ENCODE measurements at places on chromosomes 5 and 9. TPM values are rescaled to one million over a fixed set of nuclear protein-coding genes. Genes with fewer than 3 reads are reported as not detected.

DNA sequence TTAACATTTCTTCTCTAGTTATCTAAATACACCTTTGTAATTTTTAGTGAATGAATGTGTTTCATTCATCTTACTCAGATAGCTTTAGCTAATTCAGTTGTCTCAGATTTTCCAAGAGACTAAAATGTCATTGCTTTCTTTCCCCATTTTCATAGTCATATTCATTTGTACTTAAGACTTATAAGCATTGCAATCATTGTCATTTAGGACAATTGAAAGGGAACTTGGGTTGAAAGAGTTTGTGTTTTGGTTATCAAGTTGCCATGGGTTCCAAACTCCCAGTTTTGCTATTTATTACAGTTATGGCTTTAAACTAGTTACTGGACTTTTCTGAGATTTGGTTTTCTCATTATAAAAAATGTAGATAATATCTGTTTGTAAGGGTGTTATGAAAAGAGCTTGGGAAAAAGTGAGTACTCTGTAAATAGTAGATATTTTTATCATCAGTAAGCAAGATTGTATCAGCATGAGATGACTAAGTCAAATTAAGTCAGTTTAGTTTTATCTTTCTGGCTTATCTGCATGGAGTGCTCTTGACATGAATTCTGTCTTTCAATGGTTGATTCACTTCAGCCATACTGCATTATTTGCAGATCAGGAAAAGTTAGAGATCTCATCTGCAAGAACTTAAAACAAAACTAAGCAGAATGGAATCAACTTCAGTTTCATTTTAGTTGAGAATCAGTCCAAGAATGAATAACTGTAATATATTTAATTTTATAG, 107.5 kb downstream of the PBX3 start:
- no peak for DNase-seq

GRCh38 chr5:56279979-56280378, 46.8 kb upstream of the ANKRD55 start:
- no peak for DNase-seq

DNA sequence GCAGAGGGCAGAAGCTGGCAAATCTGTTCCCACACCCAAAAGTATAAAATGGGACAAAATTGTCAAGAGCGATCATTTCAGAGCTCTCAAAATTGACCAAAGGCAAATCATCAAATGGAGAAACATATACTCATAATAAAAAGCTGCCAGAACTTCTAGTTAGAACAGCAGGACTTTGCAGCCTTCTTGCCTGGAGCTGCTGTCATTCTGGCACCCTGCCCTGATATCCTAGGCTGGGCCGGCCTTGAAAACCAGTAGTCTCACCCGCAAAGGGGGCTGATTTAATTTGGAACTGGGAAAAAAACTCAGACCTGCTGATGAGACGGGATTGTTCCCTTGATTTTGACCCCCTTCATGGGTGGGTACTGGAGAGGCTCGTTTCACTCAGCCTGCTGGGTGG, 18.5 kb downstream of the OR2V1 start:
- DNase-seq, result no peak

Gene GRM6
- not detected for total RNA-seq

GRCh38 chr5:96432216-96433065, 607 bp downstream of the PCSK1 start:
- peak; percentile 80 for DNase-seq

GRCh38 chr9:17929506-17929905, 350.6 kb downstream of the SH3GL2 start:
- no peak for DNase-seq

DNA sequence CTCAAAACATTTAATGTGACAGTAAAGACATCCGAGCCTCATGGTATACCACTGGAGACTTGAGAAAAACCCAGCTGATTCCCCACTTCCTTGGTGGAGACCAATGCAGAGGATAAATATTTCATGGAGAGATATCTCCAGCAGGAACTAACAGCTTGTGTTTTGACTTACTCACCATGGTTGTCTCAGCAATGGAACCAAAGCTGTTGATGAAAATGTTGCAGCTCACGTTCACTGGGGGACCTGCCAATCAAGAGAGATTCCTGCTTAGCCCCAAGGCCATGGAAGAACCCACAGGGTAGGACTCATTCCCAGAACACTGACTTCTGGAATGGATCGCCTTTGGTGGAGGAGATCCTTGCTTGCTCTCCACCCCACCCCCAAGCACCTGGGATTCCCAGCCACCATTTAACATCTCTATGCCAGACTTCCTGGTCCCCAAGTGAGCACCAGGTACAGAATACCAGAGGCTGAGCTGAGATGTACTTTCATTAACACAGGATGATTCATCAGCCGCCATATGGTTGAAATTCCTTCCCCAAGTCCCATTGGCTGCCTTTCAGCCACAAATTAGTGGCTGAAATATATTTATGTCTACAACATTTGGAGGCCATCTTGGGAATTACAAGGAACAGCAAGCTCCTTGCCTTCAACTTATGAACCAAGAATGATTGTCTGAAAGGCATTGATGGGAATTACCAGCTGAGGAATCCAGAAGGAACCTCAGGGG, 37.9 kb downstream of the GLRA1 start:
- DNase-seq, result no peak

- DNase-seq, result peak; percentile 73
Measured at GRCh38 chr9:5442400-5443011, 4.8 kb upstream of the PLGRKT start.

- DNase-seq, result peak; percentile 67
Measured at GRCh38 chr5:135030123-135030955, 3.7 kb downstream of the PITX1 start.

DNA sequence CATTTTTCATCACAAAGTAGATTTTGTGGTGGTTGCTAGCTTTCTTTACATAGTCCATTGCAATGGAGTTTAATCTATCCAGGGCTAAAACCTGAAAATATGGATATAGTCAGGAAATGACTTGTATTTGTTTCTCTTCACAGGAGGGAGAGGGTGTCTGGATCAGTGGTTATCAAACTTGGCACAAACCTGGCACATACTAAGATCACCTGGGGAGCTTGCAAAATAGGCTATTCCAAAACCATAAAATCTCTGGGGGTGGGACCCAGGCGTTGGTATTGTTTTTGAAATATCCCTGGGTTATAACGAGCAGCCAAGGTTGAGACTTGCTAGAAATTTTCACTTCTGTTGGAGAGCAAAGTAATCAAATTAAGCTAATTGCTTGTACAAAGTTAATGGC, 179.9 kb downstream of the PCSK1 start:
- DNase-seq, result no peak

DNA sequence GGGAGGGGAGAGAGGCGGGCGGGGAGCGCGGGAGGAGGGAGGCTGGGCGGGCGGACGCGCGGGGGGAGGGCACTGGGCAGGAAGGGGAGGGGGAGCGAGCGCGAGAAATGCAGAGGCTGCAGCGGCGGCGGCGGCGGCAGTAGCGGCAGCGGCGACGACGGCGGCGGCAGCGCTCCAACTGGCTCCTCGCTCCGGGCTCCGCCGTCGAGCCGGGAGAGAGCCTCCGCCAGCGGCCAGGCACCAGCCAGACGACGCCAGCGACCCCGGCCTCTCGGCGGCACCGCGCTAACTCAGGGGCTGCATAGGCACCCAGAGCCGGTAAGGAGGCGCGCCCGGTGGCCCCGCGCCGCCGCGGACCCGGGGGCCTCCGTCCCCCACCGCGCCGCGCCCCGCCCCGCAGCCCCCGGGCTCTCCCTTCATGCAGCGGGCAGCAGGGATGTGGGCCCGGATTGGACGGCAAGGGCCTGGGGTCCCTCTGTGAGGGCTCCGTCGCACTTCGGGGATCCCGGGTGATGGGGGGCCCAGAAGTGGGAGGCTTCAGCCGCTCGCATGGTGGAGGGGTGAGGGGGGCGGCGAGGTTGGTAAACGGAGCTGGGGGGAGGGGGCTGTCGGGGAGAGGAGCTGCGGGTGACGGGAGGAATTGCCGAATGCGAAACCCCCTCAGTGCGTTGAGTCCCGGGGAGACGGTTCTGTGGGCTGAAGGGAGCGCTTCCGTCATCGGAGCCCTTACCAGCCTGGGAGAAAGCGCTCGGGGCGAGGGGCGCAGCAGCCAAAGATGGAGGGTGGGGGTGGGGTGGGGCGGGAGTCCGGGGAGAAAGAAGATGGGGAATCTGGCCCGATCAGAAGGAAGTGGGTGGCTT, at the start of gene BASP1:
Gene BASP1, plus strand, starts transcription at position 139 of the 860 bp plus-strand sequence. CDS start 57,586 bp downstream, outside the sequence.
- peak; percentile 88 for DNase-seq

- no peak for DNase-seq
Measured at GRCh38 chr9:106074006-106074405, 379.7 kb downstream of the TMEM38B start.

DNA sequence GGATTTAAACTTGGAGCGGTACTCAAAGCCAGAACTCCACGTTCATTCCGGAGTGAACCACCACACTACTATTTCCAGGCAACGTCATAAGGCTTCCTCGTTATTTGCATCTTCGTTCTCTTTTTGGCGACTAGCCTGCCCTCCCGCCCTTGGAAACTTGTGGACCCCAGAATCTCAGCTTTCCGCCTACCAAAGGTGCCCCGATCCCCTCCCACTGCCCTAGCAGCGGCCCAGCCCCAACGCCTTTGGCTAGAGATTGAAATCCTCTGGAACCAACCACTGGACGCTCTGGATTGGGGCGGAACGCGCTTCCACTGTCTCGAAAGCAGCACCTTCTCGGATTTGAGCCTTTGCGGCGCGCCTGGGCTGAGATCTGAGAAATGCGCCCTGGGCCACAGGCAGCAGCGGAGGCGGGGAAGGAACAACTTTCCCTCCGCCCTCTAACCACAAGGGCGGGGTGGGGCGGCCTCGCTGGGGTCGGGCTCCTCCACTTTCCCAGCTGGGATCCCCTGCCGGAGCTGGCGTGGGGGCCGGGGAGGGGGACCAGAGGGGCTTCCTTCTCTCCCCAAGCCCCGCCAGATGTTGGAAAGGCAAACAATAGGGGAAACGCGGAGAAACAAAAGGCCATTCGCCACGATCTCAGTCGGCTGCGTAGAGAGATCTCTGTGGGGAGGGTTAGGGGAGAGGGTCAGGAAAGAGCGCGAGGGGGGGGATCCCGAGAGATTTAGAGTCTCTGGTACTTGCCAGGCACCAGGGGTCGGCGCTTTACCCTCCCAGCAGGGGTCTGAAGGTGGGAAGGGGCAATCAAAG, 1.3 kb downstream of the MOB3B start:
- DNase-seq, result peak; percentile 93

Gene NEUROG1
- not detected for total RNA-seq

Gene CARD19
- 36.8 TPM for total RNA-seq

DNA sequence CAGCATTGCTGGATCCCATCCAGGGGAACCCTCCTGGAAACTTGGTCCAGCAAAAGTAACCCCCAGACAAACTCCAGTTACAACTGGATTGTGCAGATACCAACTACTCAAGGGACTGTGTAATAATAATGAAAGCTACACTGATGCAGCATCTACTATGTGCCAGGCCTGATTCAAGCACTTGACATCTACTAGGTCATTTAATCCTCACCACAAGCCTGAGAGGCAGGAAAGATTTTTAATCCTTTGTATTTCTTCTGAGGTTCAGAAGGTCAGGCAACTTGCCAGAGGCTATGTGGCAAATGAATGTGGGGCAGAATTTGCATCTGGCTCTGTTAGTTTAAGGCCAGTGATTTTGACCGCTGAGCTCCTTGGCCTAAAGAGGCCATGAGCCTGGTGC, 29.5 kb upstream of the FOXI1 start:
- no peak for DNase-seq

Gene FGFR4
- 145 TPM for total RNA-seq

GRCh38 chr9:113738893-113739604, 137.1 kb upstream of the ZNF618 start:
- peak; percentile 64 for DNase-seq

DNA sequence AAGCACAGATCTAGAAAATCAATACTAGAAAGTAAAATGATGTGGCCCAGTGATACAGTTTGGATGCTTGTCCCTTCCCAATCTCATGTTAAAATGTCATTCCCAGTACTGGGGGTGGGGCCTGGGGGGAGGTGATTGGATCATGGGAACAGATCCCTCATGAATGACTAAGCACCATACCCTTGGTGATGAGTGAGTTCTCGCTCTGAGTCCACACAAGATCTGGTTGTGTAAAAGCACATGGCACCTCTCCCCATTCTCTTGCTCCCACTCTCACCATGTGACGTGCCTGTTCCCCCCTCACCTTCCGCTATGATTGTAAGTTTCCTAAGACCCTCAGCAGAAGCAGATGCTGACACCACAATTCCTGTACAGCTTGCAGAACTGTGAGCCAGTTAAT, 234.2 kb upstream of the CDH6 start:
- no peak for DNase-seq

- no peak for DNase-seq
Measured at GRCh38 chr9:91191411-91192380, 170.0 kb downstream of the AUH start.

Gene PRR7
- total RNA-seq, result 9.7 TPM

GRCh38 chr5:119402081-119402480, 46.3 kb downstream of the TNFAIP8 start:
- peak; percentile 56 for DNase-seq

DNA sequence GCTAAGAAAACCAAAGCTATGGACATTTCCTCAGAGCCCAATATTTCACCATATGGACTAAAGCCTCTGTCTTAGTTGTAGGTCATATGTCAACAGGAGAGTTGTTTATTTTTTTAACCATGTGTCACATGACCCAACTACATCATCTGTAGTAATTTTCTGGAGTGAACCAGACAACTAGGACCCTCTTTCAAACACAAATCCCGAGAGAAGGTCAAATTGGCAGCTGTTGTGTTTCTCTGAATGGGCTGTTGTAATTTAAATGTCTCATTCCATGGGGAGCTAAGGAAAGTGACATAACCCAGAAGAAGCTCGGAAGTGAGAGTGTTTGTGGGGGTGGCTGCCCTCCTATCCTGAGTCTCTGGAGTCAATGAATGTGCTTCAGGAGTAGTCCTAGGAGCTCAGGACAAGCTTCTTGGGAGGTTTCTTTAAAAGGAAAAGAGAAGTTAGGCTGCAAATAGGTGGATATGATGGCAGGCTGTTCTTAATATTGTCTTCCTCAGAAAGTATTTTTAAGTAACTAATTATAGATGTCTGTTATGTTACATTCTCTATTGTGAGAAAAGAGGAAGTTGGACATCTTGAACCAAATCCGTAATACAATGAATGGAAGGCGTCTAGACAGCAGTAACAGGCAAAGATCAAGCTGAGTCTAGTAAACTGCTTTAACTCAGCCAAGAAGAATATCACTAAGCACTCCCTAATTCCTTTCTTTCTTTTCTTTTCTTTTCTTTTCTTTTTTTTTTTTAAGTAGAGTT, 50.1 kb downstream of the TMEM167A start:
- DNase-seq, result peak; percentile 80

- DNase-seq, result no peak
Measured at GRCh38 chr5:24649531-24649930, 4.8 kb upstream of the CDH10 start.

- no peak for DNase-seq
Measured at GRCh38 chr5:58274191-58274590, 185.7 kb downstream of the PLK2 start.

Gene FOXD4L3
- total RNA-seq, result not detected

Gene RMRP
- 8,626 TPM for total RNA-seq
